Umbilical cord (tissue), 2 donors: ENCODE measurements at places on chromosomes 16 and 17.

DNA sequence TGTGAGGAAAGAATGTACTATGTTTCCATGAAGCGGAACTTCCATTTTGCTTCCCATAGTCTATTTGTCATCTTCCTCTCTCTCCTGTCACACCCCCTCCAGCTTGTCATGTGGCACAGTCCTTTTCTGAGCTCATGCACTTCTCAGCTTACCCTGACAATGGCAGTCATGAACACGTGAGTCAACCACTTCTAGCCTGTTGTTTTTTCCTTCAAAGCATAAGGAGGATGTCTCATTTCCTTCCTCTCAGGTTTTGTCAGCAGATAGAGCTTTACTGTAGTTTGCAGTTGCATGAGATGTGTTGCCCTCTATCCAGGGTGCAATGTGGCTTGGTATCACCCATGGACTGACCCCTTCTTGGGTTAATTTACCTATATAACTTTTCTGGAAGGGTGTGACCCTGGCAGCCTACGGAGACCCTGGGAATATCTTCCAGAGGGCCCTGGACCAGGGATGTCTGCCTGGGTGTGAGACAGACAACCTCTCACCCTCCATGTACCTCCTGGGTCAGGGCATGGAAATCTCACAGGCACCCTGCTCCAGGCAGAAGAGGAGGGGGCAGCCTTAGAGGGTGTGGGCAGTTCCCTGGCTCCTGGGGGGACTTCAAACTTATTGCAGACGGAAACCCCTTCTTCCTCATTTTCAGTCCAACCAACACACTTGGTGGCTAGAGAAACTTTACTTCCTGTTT lies 4.0 kb upstream of the ZNF267 start:
- peak; percentile 57 for DNase-seq

- DNase-seq: no peak
Measured at GRCh38 chr17:65265276-65265675, 128.1 kb downstream of the RGS9 start.

DNA sequence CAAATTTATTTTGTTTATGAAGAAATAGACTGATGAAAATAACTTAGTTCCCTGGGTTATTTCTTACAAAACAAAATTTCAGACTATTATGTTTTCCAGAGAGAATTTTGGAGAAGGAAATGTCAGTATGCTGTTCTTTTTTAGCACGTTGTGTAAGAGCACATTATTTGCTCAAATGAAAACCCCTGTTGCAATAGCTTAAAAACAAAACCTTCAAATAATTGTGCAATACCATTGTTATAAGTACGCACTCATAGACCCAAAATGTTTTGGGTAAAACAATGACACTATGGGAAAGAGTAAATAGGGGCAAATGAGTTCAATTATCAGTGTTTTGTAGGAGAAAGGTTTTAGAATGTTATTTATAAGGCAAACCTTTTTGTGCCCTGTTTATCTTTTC lies 18.2 kb downstream of the VMP1 start:
- peak; percentile 12 for DNase-seq

- no peak for DNase-seq
Measured at GRCh38 chr16:12613131-12613991, 190.3 kb downstream of the CPPED1 start.

DNA sequence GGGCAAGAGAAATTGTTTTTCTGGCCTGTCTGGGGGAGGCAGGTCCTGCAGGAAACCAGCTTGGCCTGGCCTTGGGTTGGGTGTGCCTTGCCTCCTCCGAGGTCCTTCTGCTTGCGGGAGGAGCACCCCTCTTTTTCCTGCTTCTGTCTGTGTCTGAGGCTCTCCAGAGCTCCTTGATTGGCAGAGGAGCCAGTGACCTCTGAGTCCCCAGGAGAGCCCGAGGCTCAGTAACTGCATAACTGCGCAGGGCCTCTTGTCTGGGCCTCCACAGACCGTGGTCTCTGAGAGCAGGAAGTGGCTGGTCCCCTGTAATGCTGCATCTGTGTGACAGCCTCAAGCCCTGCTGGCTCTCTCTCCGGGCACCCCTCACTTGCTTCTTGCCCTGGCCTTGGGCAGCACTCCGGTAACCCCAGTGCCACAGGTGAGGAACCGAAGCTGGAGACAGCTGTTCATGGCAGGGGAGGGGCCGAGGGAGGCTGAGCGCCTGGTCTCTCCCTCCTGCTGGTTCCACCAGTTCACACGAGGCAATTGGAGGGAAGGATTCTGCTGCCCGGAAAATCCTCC lies 1.6 kb downstream of the CAPN15 start:
- no peak for DNase-seq

GRCh38 chr16:75763204-75763603 lies 36.9 kb upstream of the CPHXL start:
- DNase-seq: no peak

DNA sequence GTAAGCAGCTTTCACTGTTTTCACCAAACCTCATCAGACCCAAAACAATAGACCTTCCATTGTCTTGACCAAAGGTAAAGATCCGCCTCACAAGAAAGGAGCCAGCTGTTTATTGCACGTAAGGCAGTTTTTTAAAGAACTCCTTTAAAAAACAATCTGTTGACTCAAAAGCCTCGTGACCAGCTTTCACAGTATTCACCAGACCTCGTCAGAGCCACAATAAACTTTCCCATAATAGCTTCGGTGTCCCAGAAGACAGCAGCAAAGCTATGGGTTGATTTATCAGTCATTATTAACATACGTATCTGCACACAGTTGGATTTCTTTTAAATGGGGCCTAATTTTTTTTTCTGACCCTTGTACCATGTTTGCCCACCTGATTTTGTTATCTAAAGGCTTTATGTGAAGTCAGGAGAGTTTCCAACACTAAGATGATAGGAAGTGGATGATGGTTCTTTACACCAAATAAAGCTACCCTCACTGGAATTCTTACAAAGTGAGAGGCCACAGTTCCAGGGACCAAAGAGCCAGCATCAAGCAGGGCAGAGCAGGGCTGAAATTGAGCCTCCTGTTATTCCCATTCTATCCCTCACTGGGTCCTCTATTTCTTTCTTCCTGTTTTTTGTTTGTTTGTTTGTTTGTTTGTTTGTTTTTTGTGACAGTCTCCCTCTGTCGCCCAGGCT lies 17.6 kb upstream of the HELZ start:
- DNase-seq: no peak

- peak; percentile 84 for DNase-seq
Measured at GRCh38 chr17:29124135-29124924, 55.9 kb downstream of the MYO18A start.

GRCh38 chr17:76394166-76394565 lies 9.8 kb downstream of the SPHK1 start:
- DNase-seq: no peak

- DNase-seq: no peak
Measured at GRCh38 chr17:82126556-82127314, 28.7 kb upstream of the FASN start.

DNA sequence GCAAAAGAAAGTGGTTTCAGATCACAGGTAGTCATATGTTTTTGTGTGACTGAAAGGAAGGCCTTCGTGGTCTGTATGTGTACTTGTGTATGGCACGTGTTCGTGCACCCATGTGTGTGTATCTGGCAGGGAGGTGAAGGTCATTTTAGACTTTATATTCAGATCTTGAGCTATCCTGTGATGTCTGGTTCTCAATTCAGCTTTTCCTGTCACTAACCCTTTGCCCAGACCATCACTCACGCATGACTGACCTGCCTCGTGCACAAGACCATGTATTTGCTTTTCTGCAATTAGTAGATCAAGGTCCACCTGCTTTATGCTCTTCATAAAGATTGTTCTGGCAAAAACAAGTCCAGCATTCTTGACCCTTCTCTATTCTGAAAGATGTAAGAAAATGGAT lies 139.7 kb upstream of the MAF start:
- DNase-seq: no peak

DNA sequence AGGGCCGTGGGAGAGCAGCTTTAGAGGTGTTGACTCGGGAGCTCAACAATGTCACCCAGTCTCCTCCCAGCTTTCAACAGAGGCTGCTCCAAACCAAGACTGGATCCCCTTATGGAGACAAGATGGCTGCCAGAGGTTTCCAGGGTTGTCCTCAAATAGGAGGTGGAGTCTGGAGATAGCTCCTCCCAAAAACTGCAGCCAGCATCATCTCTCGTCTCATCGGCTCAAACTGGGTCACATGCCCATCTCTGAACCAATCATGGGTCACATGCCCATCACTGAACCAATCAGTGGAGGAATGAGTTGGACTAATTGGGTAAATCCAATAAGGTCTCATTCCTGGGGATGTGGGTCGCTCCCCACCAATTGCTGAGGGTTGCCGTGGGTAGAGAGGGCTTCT lies 41.1 kb upstream of the C16orf82 start:
- no peak for DNase-seq

GRCh38 chr17:17508019-17508535 lies 11.9 kb upstream of the RASD1 start:
- no peak for DNase-seq

- DNase-seq: peak; percentile 73
Measured at GRCh38 chr16:24670623-24671454, 58.6 kb upstream of the TNRC6A start.

GRCh38 chr17:45382226-45382625 lies 50.4 kb downstream of the ARHGAP27 start:
- DNase-seq: no peak

DNA sequence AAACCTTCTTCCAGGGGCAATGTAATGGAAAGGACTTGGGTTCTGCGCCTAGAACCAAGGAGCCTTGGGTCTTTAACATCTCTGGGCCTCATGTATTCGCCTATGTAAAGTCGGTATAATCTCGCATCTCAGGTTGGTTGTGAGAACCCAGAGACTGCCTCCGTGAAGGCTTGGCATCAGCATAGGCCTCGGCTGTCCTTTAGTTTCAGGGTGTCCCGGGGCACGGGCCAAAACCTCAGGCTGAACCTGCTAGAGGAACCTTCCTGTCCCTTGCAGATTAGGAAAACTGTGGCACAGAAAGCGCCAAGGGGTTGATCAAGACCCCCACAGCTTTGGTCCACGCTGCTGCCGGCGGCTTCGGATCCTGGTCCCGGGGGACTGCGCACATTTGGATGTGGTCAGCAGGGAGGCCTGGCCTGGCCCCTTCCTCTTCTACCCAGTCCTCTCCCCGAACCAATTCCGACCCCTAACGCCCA lies 772 bp upstream of the PHAF1 start:
- DNase-seq: no peak

GRCh38 chr17:4422864-4423263 lies 10.9 kb upstream of the SPNS3 start:
- DNase-seq: no peak

- DNase-seq: no peak
Measured at GRCh38 chr17:44795928-44796327, 34.2 kb downstream of the GJC1 start.

- no peak for DNase-seq
Measured at GRCh38 chr16:69820926-69821541, 58.9 kb downstream of the WWP2 start.
